T-helper 2 cell treated with Interferon-gamma antibody and Interleukin-4, amounts not matched to agents 5 μg/mL and 100 μg/mL, for 36 hours (primary cell): ENCODE measurements at places on chromosomes 1 and 21.

DNA sequence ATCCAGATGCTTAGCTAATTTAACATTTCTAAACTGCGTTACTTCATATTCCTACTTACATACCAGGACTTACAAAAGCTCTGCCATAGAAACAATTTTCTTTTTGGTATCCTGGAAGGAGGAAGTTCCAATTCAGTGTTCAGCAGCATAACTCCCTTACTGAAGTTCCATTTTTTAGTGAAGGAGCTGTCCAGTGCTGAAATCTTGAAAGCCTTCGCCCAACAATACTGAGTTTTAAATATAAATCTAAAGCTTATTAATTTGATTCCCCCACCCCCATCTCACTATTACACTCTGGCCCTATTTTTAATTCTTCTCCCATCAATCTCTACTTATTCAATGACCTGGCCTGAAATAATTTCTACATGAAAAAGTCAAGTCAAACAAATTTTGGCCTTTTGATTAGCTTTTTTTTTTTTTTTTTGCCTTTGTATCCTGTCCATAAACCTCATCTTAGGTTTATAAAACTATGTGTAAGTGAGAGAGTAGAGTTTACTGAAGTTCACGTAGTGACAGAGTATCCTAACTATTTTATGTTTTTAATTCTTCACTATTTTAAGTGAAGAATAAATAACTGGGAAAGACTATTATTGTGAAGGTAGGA lies 323.0 kb upstream of the PLD5 start:
- no peak for DNase-seq

DNA sequence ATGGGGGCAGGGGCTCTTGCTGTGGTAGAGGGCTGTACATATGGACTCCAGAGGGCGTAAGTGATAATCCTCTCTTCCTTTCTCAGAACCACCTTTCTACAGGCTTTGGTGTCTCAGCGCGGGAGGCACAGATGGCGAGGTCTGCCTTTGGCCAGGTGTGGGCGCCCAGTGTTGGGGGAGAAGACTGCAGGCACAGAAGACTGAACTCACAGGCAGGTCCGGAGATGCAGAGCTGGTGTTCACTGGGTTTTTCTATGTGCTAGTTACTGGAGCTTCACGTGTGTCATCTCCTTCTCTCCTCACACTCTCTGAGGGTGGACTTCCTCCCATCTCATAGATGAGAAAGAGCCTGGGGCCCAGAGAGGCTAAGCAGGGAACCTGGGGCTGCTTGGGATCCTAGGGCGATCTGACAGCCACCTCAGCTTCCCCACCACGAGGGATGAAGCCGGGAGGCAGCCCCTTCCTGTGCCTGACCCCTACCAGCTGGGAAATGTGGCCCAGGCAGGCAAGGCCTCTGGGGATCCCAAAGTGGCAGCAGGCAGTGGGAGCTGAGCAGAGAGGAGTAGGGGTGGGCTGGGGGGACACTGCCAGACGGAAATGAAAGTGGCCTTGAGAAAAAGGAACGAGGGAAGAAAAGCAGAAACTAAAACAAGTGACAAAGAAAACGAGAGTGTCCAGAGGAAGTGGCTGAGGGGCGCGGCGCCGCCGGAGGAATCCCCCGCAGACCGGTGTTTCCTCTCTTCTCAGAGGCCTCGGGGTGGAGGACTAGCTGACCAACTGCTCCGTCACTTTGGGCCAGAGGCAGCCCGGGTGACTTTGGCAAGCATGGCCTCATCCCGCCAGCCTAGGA lies 191.6 kb downstream of the HIVEP3 start:
- peak; percentile 32 for DNase-seq

DNA sequence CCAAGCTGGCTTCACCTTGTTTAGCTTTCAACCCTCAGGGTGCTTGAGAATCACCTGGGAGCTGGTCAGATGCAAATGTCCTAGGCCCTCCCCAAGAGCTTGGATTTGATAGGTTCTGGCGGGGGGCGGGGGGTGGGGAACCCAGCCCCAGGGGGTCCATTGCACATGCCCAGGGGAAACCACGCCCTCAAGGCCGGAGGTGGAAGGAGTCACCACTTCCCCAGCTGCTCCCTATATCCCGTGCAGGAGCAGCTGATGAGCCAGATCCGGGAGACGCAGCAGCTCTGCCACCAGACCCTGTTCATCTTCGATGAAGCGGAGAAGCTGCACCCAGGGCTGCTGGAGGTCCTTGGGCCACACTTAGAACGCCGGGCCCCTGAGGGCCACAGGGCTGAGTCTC lies 5.8 kb downstream of the TOR3A start:
- DNase-seq = no peak

DNA sequence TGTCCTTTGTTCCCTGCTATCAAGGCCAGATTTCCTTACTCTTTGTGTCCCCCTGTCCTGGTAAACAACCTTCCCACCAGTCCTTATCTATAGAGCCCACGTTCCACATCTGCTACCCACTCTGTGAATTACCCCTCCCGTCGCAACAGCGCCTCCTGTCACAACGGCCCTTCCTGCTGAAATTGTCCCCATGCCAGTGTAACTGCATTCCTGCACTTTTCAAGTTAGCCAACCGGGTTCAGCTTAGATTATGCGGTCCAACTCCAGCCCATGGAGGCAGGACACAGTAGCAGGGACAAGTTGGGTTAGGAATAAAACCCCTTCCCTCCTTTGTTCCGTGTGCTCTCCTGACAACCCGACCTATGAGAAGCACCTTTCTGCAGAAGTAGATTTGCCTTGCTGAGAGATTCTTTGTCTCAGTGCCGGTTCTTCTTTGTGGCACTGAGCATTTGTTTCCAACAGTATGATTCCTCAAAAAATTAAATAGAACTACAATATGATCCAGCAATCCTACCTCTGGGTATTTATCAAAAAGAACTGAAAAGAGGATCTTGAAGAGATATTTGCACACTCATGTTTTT lies 180.3 kb downstream of the PTBP2 start:
- DNase-seq = no peak

GRCh38 chr1:163981500-163982030 lies 577.4 kb upstream of the PBX1 start:
- DNase-seq = no peak
